ENCODE measurements at places on chromosomes 5 and 9. TPM values are rescaled to one million over a fixed set of nuclear protein-coding genes. Genes with fewer than 3 reads are reported as not detected.

DNA sequence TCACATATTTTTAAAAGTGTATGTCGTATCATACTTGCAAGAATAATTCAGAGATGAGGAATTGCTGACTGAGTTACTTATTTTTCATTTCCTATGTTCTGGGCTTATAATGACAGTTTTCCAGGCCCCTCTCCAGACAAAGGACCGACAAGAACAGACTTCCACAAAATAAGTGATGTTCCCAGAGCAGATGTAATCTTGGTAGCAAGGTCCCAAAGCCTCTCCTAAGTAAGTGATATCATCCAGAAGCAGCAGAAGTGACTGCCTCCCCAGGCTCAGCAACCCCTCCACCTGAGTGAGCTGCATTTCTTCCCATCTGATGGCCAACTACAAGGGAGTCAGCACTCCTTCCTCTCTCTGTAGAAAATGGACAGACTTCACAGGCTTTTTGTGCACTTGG lies 57.1 kb downstream of the SEMA6A start:
- DNase-seq, result no peak

- no peak for DNase-seq
Measured at GRCh38 chr5:67142816-67143215, 53.8 kb downstream of the CD180 start.

DNA sequence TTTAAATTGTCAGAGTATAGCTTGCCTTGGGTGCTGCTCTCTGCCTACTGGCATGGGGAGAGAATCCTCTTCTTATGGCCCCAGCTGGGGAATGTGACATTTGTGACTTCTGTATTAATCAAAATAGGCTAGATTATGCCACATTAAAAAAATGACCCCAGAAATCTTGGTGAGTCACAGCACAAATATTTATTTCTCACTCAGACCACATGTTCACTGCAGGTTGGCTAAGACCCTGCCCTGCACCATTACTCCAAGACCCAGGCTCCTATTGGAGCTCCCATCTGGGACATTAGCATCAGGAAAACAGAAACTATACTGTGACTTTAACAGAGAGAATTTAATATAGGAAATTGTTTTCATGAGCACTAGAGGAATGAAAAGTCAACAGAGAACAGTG lies 16.6 kb upstream of the WHRN start:
- DNase-seq, result no peak

Gene IFNE
- not detected for total RNA-seq

Gene AQP3
- 0.43 TPM for total RNA-seq
